Activated effector memory CD4-positive, alpha-beta T cell treated with anti-CD3 and anti-CD28 coated beads, Interleukin-2, amount 50 U/mL, for 16 hours (primary cell): ENCODE measurements at places on chromosomes 7 and 10.

DNA sequence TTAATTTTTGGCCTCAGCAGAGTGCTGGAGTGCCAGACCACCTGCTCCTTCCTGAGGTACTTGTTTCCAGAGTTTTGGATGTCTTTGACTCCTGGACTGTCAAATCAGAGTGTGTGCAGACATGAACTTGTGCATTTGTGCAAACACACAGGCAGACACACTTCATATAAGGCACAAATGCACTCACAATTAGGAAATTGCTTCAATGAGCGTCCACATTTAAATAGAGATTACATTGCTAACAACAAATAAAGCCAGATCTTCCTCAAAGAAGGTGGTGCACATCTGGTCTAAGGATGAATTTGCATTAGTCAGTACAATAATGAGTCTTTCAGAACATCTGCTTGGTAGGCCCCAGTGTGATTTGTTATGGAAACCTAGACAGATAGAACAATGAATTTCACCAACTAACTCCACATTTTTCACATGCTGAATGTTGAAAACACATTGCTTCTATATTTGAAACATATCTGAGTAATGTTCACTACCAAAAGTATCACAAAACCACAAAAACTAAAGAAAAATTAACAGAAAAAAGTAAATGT, 266.7 kb upstream of the INHBA start:
- DNase-seq: no peak

- DNase-seq: no peak
These were observed 28.1 kb upstream of the CDH23 start for GRCh38 chr10:71368643-71369042.

- no peak for DNase-seq
These were observed 123.9 kb upstream of the FRMD4A start for GRCh38 chr10:14454629-14455028.

DNA sequence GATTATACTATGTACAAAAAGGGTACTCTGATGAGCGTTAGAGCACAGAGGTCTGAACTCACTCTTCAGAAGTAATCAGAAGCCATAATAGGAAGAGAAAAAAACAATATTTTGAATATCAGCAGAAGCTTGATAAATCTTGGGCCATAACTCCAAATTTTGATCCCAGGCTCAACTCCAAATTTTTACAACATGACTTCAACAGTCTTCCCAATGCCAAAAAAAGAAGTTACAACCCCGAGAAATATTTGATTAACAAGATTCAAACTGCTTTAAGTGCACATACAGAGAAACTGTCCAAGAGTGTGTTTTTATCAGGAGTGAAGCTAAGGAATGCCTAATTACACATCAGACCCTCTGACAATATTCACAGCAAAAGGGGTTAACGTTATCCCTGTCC, 7.5 kb downstream of the MPP7 start:
- DNase-seq: no peak

- DNase-seq: no peak
These were observed 40.7 kb downstream of the SGMS1 start for GRCh38 chr10:50582766-50583762.

- DNase-seq: no peak
These were observed 68.1 kb downstream of the LHPP start for GRCh38 chr10:124529661-124530214.

DNA sequence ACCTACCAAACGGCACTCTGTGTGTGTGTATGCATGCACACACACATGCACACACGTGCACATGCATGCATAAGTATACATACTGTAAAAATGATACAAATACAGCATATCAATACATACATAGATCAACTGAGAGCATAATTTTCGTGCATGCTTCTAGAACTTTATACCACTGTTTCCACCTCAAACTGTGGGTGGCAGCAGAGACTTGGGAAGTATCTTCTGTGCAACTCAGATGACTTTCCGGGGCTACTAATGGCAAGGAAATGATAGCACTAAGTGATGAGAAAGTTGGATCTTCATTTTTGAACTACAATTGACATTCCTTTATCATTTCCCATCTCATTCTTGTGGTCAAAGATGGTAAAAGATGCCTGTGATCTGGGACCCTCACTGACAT, 570.7 kb downstream of the REEP3 start:
- no peak for DNase-seq

GRCh38 chr10:77560471-77560870, 77.1 kb downstream of the KCNMA1 start:
- no peak for DNase-seq

DNA sequence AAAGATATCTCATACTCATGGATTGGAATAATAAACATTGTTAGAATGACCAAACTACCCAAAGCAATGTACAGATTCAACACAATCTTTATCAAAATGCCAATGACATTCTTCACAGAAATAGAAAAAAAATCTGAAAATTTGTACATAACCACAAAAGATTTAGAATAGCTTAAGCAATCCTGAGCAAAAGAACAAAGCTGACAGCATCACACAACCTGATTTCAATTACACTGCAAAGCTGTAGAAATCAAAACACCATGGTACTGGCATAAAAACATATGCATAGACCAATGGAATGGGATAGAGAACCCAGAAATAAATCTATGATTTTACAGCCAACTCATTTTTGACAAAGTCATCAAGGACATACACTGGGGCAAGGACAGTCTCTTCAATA, 130.0 kb upstream of the TMEM72 start:
- no peak for DNase-seq

DNA sequence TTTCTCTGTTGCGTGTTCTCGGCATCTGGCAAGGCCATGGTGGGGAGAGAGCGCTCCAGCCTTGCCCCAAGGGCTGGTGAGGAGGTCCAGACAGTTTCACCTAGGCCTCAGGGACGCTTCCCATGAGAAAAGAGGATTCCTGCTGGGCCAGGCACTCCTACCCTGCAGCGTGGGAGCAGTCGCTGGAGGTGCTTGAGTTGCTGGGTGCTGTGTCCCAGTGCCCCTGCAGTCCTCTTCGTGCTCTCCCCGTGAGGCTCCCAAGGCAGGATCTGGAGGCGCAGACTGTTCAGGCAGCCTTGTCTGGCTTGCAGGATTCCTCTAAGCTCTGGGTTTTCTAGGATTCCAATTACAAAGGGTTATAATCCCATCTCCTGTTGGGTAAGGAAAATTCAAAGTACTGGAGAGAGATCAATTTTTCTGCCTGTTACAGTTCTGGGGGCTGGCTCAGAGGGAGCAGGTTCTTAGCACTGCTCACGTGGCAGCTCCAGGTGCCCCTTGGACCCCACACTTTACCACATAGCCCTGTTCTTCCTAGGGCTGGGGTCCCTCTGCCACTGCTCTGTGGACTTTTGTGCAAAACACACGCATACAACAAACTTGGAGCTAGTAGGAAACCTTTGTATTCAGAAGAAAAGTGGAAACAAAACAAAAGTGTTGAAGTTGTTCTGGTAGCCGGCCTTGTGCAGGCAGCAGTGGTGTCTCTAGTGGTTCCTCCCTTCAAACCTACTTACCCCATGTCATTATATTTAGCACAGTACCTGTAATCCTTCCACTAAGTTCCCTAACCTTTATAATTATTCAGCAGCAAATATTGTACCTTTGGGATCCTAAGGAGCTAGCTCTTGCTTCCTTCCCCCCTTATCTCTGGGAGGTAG, 60.5 kb downstream of the CCNY start:
- DNase-seq: no peak

DNA sequence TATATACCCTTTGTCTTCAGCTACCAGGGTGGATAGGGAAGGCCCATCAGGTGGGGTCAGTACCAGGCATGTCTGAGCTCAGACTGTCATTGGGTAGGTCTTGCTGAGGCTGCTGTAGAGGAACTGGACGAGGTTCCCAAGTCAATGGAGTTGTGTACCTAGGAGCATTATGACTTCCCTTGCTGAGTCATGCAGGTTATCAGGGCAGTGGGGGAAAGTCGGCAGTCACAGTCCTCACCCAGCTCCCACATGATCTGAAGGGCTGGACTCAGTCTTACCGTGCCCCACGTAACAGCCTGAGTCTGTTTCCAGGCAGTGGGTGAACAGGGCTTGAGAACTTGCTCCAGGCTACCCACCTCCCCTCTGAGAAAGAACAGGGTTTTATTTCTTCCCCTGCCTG, 260.8 kb upstream of the COBL start:
- no peak for DNase-seq

- DNase-seq: no peak
These were observed 5.5 kb downstream of the RBP4 start for GRCh38 chr10:93595378-93596161.

GRCh38 chr10:51706225-51706624, 6.8 kb upstream of the CSTF2T start:
- no peak for DNase-seq

- DNase-seq: peak; percentile 80
These were observed 378 bp downstream of the PIK3AP1 start for GRCh38 chr10:96719850-96720421.

DNA sequence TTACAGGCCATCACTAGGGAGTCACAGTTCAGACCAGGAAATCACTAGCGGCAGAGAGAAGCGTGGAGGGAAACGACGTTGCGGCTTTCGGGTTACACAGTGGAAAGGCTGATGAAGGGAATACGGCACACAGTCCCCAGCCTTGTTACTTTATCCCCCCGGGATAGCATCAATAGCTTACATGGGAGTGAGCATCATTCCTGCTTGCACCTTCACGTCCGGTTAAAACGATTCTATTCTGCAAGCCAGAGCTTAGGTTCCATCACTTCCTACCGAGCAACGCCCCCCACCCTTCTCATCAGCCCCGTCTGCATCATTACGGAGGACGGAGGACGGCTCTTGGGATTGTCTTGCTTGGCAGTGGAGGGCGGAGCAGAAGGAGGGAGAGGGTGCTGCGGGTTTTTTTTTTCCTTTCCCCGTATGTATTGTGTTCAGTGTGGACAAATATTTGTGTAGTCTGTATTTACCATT, 124.9 kb downstream of the CLEC2L start:
- no peak for DNase-seq

GRCh38 chr10:488933-489215, 200.6 kb downstream of the DIP2C start:
- no peak for DNase-seq

- DNase-seq: peak; percentile 74
These were observed 1.7 kb upstream of the PAX2 start for GRCh38 chr10:100743626-100744135.

DNA sequence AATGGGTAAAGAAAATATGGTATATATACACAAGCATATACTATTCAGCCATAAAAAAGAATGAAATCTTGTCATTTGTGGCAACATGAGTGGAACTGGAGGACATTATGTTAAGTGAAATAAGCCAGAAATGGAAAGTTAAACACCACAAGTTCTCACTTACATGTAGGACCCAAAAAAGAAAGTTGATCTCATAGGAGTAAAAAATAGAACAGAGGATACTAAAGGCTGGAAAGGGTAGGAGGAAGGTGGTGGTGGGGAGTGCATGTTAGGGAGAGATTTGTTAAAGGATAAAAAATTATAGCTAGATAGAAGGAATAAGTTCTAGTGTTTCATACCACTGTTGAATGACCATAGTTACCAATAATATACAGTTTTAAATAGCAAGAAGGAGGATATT, 48.4 kb downstream of the TBC1D12 start:
- DNase-seq: no peak

- DNase-seq: no peak
These were observed 98.0 kb downstream of the NPY start for GRCh38 chr7:24381894-24382505.

DNA sequence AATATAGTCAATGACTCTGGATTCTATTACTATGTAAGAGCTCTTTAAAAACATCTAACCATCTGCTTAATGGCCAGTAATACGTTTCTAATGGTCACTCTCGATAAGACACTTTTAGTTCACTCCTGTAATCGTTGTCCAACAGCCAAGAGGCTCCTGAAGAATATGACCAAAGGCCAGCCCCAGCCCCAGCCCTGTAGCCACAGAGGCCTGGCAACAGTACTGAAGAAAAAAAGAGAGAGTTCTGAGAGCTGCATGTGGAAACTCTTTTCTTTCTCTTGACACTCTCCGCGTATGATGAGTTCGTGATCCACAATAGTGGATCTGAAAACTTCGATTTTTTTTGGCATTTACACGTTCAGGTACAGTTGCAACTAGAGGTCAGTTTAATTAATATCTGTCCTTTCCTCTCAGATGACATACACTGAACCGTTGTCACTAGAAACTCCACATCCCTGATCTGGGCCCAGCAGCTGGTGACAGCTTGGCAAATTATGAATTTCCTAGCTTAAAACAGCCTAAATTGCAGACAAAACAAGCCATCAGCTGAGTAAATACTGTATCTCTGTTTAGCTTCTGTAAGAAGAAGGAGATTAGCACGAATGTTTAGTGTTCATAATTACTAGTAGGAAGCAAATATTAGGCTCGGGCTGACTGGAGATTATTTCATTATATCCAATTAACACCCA, 456.7 kb downstream of the LRMDA start:
- no peak for DNase-seq

- no peak for DNase-seq
These were observed 54.8 kb upstream of the CALD1 start for GRCh38 chr7:134724606-134725005.

- DNase-seq: no peak
These were observed 24.7 kb upstream of the TRIM24 start for GRCh38 chr7:138435231-138435919.

- DNase-seq: peak; percentile 85
These were observed 103.9 kb downstream of the CUBN start for GRCh38 chr10:17025444-17026295.

- DNase-seq: no peak
These were observed 524.3 kb downstream of the TCERG1L start for GRCh38 chr10:130787243-130787642.

DNA sequence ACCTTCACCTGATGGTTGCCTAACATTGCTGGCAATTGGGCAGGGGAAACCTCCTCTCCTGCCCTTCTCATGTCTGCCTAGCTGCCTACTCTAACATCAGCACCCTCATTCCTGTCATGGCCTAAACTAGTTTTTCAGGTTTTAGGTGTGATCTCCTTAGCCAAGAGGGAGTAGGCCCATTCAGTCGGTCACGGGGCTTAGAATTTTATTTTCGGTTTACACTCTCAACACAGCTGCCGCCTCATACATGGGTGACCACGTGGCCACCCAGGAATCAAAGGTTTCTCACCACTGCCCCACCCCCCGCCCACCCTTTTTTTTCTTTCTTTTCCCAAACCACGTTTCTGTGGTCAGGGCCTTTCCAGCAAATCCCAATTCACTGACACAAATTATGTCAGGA, 97.2 kb downstream of the RALA start:
- no peak for DNase-seq

DNA sequence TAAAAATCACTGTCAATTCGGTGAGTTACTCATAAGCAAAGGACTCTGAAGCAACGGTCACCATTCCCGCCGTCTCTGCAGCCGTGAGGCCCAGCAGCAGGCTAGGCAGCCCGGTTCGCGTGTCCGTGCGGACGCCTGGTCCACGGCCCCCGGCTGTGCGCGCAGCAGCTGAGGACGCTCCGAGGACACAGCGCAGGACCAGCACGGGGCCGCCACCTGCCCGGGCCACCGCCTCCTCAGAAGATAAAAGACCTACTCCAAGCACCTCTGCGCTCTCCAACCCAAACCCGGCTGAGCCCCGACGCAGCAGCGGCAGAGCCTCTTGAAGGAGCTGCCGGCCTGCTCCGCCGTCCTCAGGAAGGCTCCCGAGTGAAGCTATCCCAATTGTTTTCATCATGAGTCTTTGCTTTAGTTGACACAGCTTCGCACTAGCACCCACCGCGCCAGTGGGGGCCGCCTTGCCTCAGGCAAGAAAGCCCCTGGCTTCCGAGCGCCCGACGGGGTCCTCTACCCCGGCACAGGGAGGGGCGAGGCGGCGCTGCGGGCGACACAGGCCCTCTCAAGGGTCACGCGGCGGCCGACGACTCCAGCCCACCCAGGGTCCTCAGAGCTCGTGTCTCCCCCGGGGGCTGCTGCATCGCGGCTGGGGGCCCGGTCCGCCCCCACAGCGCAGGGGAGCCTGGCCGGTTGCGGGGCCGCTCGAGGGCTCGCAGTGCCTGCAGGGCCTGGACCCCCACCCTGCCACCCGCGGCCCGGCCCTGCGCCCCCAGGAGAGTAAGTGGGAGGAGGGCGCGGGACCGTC, 16.9 kb upstream of the GPR146 start:
- DNase-seq: no peak
